Esophagus muscularis mucosa (tissue), 4 donors: ENCODE measurements at places on chromosomes 12 and 14.

DNA sequence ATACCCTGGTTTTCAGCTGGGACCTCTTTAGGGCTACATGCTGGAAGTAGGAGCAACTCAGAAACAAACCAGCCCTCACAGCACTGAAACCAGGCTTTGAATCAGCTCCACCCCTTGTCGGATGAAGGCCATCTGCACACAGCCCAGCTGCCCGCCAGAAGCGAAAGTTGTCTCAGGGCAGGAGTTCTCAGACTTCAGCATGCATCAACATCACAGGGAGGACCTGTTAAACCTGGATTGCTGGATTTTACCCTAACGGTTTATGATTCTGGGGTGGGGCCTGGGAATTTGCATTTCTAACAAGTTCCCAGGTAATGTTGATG, 10.9 kb downstream of the SYNDIG1L start:
- no peak for DNase-seq

DNA sequence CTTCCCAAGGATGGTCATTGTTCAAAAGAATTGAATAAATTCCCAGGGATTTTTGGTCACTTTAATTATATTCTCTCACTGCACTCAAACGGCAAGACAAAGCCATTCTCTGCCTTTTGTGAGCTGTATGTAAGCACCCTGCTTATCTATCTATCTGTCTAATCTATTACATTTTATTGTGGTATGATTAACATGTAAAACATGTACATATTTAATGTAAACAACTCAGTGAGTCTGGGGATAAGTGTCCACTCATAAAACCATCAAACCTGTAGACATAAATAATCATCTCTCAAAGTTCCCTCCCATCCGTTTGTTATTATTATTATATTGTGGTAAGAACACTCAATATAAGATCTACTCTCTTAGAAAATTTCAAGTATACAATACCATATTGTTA, 167.1 kb downstream of the CAND1 start:
- DNase-seq = no peak

DNA sequence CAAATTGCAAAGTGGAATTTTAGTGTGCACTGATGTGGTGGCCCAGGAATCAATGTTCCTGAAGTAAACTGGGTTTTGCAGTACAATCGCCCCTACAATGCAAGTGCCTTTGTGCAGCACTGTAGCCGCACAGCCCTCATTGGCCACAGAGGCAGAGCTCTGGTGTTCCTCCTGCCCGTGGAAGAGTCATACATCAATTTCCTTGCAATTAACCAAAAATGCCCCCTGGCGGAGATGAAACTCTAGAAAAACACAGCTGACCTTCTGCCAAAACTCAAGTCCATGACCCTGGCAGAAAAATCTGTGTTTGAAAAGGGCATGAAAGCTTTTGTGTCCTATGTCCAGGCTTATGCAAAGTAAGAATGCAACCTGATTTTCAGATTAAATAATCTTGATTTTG, 117.9 kb upstream of the PRB2 start:
- no peak for DNase-seq

GRCh38 chr12:65152012-65152411, 17.4 kb upstream of the LEMD3 start:
- DNase-seq = no peak

DNA sequence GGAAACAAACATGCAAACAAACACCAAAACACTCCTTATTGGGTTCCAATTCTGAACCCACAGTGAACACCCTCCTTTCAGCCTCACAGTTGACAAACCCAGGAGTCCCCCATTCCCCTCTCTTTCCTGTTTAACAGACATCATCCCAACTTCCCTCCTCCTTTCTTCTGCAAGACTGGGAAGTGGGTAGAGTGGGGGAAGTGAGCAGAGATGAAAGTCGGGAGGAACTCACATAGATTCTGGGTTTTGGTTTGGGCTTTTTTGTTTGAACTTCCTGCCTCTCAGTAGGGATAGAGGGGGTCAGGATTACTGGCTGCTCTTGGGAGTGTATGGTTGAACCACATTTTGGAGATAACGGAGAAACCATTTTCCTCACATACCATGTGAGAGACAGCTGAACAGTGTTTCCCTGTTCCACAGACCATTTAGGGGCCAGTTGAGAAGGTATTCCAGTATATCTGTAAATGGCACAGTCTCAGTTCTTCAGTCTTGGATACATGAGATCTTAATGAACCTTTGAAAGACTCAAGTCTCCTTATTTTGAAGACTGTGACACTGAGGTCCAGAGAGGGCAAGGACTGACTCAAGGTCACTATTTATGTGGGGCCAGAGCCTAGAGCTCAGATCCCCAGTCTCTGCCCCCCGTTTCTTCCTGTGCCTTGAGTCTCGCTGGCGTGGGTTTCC, 3.9 kb upstream of the GPR84 start:
- no peak for DNase-seq

- no peak for DNase-seq
Observed at GRCh38 chr14:76546426-76547221, 170.7 kb downstream of the ESRRB start.

DNA sequence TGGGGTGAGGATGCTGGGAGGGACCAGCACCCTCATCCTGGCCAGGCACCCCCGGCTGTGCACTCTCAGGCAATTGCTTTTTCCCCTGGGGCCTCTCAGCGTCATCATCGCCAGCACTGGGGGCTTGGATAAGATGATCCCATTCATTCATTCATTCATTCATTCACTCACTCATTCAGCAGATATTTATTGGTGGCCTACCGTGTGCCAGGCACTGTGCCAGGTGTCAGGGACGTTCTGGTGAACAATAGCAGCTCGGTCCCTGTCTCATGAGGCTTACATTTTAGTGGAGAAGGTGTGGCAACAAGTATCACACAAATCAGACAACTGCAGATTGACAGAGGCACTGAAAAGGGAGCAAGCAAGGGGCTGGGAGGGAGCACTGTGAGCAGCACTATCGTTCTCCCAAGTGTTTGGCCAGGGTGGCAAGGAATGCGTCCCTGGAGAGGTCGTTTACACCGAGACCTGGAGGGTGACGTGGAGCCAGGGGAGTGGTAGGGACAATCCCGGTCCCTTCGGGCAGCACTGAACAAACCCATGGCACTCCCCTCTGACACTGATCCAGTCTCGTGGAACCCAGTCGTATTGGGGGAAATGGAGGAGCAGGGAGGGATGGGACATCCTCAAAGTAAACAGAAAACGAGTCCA, 124.1 kb downstream of the PAPOLA start:
- no peak for DNase-seq

GRCh38 chr12:77724367-77724957, 106.2 kb upstream of the NAV3 start:
- DNase-seq = no peak

DNA sequence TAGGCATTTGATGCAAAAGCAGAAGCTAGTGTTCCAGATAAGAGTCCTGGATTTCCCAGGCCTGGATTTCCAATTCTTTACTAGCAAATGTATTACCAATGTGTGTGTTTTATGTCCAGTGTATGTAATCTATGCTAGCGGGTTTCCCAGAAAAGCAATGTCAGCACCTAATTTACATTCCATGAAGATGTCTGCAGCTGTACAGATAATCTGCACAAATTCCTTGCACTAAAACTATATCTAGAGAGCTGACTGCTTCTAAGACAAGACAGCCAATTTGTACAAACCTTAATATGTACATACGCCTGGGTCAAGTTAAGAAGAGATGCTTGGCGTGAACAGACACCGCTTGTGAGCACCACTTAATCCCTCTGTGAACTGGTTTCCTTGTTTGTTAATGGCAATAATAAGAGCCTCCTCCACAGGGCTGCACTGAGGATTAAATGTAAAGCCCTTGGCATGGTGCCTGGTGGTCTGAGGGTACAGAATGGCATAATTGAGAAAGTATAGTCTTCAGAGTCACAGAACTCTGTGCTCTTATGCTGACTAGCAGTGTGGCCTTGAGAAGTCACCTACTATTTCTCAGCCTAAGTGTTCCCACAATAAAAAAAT, 185.6 kb downstream of the EPS8 start:
- DNase-seq = no peak

GRCh38 chr12:49813131-49813530, 15.1 kb downstream of the NCKAP5L start:
- no peak for DNase-seq

DNA sequence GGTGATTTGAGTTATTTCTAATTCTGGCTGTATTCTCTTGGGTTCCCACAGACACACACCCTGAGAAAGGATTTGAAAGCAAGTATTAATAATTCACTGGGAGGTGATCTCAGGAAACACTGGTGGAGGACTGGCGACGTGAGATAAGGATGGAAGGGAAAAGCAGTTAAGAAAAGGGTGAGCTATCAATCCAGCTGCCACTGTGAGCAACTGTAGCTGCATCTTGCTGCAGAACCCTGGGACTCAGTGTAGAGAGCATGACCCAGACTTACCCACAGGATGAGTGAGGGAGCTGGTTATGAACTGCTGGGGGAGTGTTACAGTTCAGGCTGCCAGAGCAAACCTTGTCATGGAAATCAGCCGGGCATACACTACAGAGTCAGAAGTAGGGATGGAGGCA, 71.9 kb downstream of the RESF1 start:
- no peak for DNase-seq

- DNase-seq = no peak
Observed at GRCh38 chr14:106547735-106548434, 1021.5 kb downstream of the TMEM121 start.

DNA sequence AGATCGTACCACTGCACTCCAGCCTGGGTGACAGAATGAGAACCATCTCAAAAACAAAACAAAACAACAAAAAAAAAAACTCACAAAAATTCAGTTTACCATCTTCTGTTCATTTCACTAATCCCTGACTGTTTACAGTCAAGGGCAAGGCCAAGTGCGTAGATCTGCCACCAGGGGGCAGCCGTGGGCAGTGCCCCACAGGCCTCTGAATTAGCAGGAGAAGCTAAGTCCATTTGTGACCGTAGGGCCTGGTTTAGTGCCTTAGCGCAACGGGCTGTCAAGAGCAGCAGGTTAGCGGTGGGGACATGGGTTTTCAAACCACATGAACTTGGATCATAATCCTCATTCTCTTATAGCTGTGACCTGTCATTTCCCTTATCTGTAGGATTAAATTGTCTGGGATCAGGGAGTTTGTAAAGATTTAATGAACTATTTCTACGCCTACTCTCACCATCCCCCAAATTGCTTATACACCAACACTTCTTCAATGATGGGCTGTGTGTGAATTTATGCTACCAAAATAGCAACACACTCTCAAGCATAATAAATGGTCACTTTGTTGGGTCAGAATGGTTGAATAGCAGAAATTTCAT, 49.0 kb downstream of the KCTD10 start:
- DNase-seq = no peak

- no peak for DNase-seq
Observed at GRCh38 chr12:86911973-86912372, 655.8 kb upstream of the MGAT4C start.

GRCh38 chr12:132600048-132601032, 10.0 kb downstream of the LRCOL1 start:
- no peak for DNase-seq

- no peak for DNase-seq
Observed at GRCh38 chr14:50922803-50923202, 21.5 kb downstream of the PYGL start.

- DNase-seq = no peak
Observed at GRCh38 chr12:96980991-96981414, 73.9 kb downstream of the NEDD1 start.

DNA sequence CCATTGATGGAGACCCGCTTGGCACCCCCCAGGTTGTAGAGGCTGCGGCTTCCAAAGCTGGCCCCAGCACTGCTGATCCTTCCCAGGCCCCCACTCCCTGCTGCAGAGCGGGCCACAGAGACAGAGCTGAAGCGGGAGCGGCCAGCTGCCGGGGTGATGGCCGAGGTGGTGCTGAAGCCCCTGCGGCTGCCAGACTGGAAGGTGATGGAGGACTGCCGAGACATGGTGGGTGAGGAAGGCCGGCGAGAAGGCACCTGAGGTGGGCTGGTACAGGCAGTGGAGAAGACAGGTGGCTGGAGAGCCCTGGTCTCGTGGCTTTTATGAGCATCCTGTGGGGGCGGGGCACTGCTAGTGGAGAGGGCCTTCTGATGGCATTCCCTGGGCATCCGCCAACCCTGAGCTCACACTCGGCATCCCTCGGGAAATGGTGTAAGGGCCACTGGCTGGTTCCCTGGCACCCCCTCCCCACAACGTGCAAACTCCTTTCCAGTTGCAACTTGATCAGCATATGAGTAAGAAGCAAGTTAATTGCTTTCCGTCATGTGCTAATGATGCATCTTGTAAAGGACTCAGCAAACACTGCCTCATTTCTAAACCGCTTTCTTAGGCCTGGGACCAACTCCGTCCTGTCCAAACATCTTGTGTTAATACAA, at the start of gene KRT75:
Gene KRT75, minus strand, starts transcription at position 291 of the 653 bp plus-strand sequence. Its CDS starts 67 bp downstream, at position 224.
- no peak for DNase-seq

DNA sequence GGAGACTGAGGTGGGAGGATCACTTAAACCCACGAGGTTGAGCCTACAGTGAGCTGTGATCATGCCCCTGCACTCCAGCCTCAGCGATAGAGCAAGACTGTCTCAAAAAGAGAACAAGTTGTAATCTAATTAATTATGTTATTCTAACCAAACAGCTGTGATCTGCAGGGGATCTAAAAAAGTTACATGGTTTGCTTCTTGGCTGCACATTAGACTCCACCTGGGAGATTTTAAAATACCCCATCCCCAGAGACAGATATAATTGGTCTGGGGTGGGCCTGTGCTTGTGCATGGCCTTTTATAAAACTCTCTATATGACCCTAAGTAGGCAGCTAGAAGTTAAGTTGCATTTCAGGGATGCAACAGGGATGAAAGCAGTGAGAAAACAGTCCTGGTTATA, 76.7 kb downstream of the SCAF11 start:
- no peak for DNase-seq

GRCh38 chr14:29311983-29312382, 545.4 kb downstream of the FOXG1 start:
- DNase-seq = no peak

DNA sequence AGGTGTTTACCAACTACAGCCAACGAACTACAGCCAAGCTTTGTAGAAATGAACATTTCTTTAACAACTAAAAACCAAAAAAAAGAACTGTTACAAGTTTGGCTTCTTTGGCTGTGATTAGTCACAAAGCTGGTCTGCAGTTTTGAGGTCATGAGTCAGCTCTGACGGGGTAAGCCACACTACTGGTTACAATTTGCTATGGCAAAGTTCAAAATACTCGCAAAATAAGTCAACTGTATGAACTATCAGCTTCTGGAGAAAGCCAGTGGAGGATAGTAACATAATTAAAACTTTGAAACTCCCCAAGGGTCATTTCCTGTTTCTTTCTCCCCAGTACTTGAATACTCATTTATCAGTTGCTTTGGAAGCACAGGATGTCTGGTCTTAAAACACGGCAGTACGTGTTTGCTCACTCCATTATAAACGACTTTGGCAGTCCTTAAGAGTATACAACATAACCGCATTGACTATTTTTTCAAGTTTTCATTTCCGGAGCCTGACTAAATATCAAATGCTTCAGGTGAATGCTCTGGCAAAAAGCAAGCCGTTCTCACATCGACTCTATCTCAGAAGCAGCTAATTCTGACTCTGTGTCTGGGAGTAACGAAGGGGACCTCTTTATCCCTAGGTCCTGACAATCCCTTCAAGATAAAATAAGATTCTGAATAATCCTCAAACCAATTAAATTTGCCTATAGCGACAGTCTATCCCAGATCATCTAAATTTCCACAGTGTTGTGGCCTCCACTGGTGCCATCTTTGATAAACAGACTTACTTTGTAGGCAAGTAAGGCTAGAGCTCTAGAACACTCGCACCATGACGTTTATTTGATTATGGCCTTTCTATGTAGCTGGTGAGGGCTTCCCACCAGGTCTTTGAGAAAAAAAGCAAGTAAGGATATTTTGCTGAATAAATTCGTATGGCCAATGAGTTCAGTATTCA, 10.6 kb downstream of the PHLDA1 start:
- no peak for DNase-seq
